Activated CD8-positive, alpha-beta T cell treated with anti-CD3 and anti-CD28 coated beads, Interleukin-2, amount 10 ng/mL, durations not matched to agents 7 days and 5 days (primary cell): ENCODE measurements at places on chromosomes 13 and 19. TPM values are rescaled to one million over a fixed set of nuclear protein-coding genes. Genes with fewer than 3 reads are reported as not detected.
A peak's percentile ranks its signal among the peaks of the same experiment; 100 is the strongest.

DNA sequence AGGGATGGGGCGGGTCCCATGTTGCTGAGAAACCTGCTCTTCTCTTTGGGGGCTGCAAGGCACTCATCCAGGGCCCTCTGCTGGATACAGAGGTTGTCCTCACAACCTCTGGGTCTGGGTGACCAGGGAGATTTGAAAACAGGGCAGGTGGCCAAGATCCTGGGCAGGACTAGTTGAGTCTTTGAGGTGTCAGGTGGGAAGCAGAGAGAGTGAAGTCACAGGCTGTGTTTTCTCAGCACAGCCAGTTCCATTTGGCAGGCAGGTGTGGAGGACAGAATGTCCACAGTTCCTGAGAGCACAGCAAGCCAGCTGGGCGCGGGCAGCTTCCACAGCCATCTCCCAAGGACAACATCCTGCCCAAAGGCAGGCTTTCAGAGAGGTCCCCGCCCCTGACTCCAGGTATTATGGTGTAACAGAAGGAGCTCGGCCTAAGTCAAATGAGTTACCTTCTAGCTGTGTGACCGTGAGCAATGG, 118.8 kb downstream of the NUFIP1 start:
- H3K36me3 ChIP-seq = no peaks in the 10 kb centered on the region
- DNase-seq = no peak
- peaks cover under 1% of the 10 kb centered on the region for H3K27me3 ChIP-seq
- H3K4me1 ChIP-seq = peaks cover 3% of the 10 kb centered on the region
- H3K4me3 ChIP-seq = no peak overlapping the region

DNA sequence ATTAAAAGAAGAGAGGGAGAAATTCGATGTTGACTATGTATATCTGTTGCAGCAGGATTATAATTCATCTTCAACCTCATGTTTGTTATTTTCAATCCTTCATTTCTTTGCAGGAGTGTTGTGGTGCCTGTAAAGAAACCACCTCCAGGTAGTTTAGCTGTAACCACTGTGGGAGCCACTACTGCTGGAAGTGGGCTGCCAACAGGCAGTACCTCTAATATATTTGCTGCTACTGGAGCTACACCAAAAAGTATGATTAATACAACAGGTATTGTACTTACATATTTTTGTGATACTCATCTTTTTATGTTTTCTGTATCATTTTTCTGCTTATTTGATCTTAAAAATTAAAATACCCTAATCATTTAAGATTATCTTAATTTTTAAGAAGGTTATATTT, 266.5 kb downstream of the NBEA start:
- H3K27ac ChIP-seq = no peak overlapping the region
- H3K4me3 ChIP-seq = no peak overlapping the region
- no peaks in the 10 kb centered on the region for H3K4me1 ChIP-seq
- no peak for DNase-seq

DNA sequence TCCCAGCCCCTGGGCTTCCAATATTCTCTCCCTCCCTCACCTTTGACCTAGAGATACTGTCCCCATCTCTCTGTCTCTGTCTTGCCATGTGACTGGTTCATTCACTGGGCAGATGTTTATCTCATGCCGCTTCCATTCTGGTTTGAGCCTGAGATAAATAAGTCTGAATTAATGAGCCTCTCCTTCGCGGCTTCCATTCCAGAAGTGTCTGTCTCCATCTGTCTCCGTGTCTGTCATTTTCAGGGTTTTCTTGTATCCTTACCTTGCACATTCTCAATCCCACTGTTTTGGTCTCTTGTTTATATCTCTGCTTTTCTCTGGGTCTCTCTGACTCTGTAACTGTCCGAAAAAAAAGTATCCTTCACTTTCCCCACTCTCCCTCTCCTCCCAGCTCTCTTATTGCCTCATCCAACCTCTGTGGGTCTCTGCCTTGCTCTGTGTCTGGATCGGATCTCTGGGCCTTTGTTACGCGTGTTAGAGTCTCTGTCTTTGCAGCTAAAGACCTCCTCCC, 4.3 kb downstream of the SPHK2 start:
- no peaks in the 10 kb centered on the region for H3K27me3 ChIP-seq
- no peak for DNase-seq
- H3K4me3 ChIP-seq = peak overlapping the region; percentile 76
- peaks cover 53% of the 10 kb centered on the region for H3K4me1 ChIP-seq
- peak overlapping the region; percentile 92 for H3K27ac ChIP-seq

Gene CLIP3
- 0.74 TPM for total RNA-seq

DNA sequence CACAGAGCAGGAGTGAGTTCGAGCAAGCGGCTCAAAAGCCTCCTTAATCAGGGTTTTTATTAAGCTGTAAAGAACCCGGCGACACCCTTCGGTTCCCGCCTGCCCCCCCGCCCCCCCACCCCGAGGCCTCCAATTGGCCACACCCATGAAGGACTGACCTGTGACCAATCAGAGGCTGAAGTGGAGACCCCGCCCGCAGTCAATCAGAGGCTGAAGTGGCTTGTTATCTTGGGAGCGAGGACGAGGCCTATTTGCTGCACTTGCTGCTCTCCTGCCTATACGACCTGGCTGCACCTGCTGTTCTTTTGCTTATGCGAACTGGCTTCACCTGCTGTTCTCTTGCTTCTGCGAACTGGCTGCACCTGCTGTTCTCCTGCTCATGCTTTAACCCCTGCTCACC, 844.9 kb downstream of the OLFM4 start:
- no peaks in the 10 kb centered on the region for H3K36me3 ChIP-seq
- H3K4me3 ChIP-seq = no peak overlapping the region
- no peak for DNase-seq
- H3K27ac ChIP-seq = no peak overlapping the region

DNA sequence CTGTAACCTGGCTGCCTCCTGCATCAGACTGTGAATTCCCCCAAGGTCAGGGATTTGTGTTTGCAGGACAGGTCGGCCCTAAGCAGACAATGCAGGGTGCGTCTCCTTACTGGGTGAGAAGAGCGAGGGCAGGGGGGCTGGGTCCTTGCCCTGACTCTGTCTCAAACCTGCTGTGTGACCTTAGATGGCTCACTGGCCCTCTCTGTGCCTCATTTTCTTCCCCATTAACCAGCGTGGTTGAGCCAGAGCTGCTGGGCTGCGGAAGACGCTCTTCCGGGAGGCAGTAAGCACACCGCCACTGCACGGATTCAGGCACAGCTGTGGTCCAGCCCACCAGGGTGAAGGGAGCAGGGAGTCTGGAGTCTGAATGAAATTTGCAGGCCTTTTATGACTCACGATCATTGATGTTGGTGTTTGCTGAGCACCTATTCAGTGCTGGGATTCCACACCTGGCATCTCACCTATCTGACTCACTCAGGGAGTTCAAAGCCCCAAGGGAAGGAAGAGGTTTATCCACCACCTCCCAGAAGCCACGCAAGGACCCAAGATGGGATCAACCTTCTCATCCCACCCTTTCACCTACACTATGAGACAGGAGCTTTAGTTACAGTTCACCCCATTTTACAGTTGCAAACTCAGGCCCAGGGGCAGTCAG, 2.5 kb downstream of the AKT1S1 start:
- H3K27ac ChIP-seq = no peak overlapping the region
- DNase-seq = no peak
- peaks cover 8% of the 10 kb centered on the region for H3K36me3 ChIP-seq

GRCh38 chr19:49327878-49328544, 3.0 kb upstream of the SLC6A16 start:
- H3K36me3 ChIP-seq = peaks cover 45% of the 10 kb centered on the region
- no peak overlapping the region for H3K27ac ChIP-seq
- H3K4me1 ChIP-seq = peaks cover 52% of the 10 kb centered on the region
- no peaks in the 10 kb centered on the region for H3K27me3 ChIP-seq

GRCh38 chr19:11164879-11165406, 9.4 kb upstream of the SPC24 start:
- H3K4me3 ChIP-seq = no peak overlapping the region
- H3K27me3 ChIP-seq = peaks cover 2% of the 10 kb centered on the region
- H3K4me1 ChIP-seq = no peaks in the 10 kb centered on the region
- H3K27ac ChIP-seq = no peak overlapping the region

DNA sequence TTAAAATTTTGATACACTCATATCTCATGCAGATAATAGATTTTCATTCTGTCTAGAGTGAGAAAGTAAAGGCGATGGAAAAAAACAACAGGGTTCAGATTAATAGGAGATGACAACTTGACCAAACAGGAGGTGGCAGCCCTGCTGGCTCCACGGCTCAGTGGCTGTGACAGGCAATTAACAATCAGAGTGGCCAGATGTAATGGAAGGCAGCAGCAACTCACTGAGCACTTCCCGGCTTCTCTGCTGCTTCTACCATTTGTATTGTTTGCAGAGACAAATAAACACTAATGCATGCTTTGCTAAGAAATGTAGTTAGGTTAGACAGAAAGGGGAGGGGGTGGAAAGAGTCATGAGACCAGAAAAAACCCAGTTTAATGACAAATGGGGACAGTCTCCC, 473.0 kb upstream of the SLC10A2 start:
- no peak overlapping the region for H3K27ac ChIP-seq
- DNase-seq = no peak
- no peaks in the 10 kb centered on the region for H3K4me1 ChIP-seq
- H3K4me3 ChIP-seq = no peak overlapping the region
- no peaks in the 10 kb centered on the region for H3K27me3 ChIP-seq

GRCh38 chr19:56177564-56178243, 1.9 kb downstream of the GALP start:
- H3K27ac ChIP-seq = no peak overlapping the region
- no peaks in the 10 kb centered on the region for H3K36me3 ChIP-seq
- H3K4me3 ChIP-seq = no peak overlapping the region

Gene RASA3
- total RNA-seq = 36.9 TPM

Gene ZNF536
- not detected for total RNA-seq

DNA sequence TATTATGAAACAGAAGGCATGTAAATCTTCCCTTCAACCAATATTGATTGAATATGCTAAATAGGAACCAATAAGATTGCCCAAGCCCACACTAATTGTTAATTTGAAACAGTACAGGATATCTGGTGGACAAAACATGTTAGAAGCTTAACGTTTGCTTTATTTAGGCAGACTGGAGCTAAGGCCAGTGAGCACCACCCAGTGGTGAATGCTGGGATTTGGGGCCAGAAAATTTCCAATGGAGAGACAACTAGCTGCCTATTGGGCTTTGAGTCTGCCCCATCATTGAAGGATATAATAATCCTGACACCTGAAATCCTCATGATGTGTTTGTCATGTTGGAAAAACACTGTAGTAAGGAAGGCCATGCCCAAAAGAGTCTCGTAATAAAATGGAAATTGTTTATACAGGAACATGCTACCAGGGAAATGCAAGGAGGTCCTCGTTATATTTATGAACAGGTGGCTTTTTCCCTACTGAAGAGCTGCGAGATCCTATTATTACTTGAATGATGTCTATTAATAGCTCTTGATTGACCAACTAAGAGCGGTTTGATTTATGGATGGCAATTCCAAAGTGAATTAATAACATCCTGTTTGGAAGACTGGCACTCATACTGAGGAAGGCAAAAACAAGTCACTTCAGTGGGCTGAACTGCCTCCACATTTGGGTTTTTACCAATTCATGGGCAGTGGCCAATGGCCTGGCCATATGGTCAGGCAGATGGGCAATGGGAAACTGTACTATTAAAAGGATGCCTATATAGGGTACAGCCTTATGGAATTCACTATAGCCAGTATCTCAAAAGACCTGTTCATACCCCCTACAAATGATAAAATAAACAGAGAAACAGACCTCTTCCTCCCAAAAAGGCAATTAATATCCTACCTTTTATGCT, 8.7 kb downstream of the SIGLECL1 start:
- H3K4me3 ChIP-seq = no peak overlapping the region
- H3K27ac ChIP-seq = no peak overlapping the region
- H3K36me3 ChIP-seq = no peaks in the 10 kb centered on the region
- H3K27me3 ChIP-seq = peaks cover 27% of the 10 kb centered on the region

- DNase-seq = no peak
- peaks cover 21% of the 10 kb centered on the region for H3K4me1 ChIP-seq
- H3K4me3 ChIP-seq = no peak overlapping the region
- peaks cover 27% of the 10 kb centered on the region for H3K27me3 ChIP-seq
- H3K36me3 ChIP-seq = no peaks in the 10 kb centered on the region
Measured at GRCh38 chr13:50608370-50608769, 235.1 kb downstream of the DLEU7 start.

DNA sequence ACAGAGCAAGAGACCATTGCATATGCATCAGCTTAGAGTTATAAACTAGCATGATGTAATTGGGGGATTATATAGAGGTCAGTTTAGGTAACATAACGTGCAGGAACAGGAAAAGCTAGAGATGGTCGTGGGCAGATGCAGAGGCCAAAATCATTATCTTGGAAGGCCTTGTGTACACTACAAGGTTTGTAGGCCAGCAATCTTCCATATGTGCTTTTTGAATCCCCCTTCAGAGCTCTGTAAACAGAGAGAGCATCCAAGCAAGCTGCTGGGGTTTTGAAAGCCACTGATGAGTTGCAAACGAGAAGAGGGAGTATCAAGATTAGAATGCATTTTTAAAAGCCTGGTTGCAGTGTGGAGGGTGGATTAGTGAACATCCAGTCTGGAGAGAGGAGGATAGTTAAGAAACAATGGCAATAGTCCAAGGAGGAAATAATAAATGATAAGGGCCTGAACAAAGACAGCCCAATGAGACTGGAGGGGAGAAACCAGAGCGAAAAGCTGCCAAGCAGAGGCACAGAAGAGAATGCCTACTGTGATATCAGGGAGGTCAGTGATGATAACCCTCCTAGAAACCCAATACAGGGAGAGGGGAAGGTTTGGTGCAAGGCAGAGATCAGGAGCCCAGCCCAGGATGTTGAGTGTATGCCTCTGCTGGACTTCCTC, 109.6 kb downstream of the ZAR1L start:
- no peak for DNase-seq
- H3K4me3 ChIP-seq = no peak overlapping the region
- H3K36me3 ChIP-seq = no peaks in the 10 kb centered on the region
- no peaks in the 10 kb centered on the region for H3K4me1 ChIP-seq
- H3K27ac ChIP-seq = no peak overlapping the region

DNA sequence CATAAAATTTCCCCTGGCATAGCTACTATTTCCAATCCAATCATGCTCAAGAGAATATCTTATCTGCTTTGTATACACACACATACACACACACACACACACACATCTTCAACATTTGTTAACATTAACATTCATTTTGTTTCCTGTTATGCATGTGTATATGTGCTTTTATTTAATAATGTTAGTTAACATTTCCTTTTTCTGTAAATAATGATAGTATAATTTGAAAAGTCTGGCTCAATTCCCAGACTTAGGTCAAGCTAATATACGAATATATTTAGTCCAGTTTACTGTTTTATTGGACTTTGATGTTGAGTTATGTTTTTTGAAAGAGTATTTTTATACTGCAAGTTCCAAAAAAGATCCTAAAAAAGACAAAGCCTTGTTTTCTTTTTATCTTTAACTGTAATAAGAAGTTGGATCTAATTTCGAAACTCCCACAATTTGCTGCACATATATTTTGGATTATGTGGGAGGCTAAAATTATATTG, 1072.4 kb downstream of the EFNB2 start:
- H3K27me3 ChIP-seq = no peaks in the 10 kb centered on the region
- no peak overlapping the region for H3K27ac ChIP-seq
- no peaks in the 10 kb centered on the region for H3K4me1 ChIP-seq
- H3K4me3 ChIP-seq = no peak overlapping the region
- no peaks in the 10 kb centered on the region for H3K36me3 ChIP-seq

GRCh38 chr13:78787190-78787589, 128.2 kb upstream of the OBI1 start:
- peaks cover 16% of the 10 kb centered on the region for H3K27me3 ChIP-seq
- no peaks in the 10 kb centered on the region for H3K36me3 ChIP-seq
- no peak for DNase-seq
